ENCODE measurements at places on chromosomes 12 and 14. TPM values are rescaled to one million over a fixed set of nuclear protein-coding genes. Genes with fewer than 3 reads are reported as not detected.

LTBR gene
- 61.1 TPM for polyA plus RNA-seq

GRCh38 chr12:132071040-132071810 is 72.9 kb downstream of the DDX51 start:
- DNase-seq: no peak

CAMKK2 gene
- 39.2 TPM for polyA plus RNA-seq

DNA sequence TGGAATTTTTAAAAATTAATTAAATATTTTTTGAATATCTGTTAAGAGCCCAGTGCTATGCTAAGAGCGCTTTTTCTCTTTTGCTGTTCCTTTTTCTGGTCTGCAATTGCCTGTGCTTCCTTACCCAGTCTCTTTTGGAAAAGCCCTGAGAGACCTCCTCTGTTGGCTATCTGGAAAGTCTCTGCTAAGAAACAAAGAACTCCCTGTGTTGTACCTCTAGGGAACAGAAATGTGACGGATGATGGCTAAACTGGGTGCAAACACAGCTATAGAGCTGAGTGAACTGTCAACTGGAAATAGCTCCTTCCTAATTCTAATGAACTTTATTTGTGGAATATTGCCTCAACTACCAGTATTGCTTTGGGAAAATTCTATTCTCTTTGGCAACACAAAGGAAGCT is 261.6 kb upstream of the NOVA1 start:
- no peak for DNase-seq

DNA sequence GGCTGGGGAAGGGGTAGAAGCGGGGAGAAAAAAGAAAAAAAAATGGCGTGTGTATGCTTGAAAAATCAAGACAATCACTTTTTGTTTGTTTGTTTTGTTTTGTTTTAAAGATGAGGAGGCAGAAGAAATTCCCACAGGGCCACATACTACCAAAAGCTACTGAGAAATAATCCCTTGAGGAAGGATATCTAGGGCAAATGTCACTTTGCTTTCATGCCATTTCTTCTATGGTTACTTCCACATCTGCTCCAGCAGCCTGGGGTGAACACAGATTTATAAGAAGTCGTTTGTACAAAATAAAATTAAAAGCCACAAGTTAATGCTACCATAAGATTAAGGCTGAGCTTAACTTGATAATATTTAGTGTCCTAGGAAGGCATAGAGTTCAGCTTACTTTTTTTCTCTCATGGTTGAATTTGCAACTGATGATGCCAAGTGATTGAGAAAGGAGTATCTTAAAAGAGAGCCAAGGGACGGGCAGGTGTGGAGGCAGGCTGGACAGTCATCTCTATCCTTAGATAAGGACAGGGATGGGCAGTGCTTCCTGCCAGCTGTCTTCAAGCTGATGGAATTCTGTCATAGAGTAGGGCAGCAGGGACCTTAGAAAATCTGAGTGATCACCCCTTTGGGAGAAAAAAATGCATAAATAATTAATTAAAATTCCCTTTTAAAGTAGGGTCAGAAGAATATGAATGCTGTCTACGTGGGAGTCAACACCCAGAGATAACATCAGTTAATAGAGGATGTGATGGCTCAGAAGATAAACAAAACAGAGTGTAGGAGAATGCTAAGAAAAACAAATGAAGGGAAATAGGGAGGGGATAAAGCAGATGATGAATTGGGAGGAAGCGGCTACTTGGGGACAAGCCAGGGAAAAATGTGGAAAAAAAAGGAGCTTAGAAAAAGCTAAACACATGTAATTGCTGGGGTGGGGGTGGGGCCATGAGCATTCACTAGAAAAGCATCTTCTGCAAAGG is 57.1 kb downstream of the DYRK2 start:
- DNase-seq: peak; percentile 56

DNA sequence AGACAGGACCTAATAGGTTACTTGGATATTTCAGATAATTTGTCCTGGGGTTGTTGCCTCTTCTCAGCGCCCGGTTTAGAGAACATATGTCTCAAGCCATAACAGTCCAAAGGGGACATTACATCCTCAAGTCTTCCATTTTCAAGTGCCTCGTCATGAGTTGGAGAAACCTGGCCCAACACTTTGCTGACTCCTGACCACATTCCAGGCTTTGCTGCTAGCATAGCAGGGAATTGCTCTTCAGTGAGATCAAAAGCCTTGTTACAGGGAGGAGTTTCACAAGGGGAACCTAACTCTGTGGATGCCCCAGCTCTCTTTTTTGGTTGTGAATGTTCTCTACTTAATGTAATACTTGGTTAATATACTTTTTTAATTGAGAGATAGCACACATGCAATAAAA is 8.2 kb upstream of the MMP19 start:
- no peak for DNase-seq

GRCh38 chr14:73715707-73716106 is 1.5 kb upstream of the PNMA1 start:
- no peak for DNase-seq

DNA sequence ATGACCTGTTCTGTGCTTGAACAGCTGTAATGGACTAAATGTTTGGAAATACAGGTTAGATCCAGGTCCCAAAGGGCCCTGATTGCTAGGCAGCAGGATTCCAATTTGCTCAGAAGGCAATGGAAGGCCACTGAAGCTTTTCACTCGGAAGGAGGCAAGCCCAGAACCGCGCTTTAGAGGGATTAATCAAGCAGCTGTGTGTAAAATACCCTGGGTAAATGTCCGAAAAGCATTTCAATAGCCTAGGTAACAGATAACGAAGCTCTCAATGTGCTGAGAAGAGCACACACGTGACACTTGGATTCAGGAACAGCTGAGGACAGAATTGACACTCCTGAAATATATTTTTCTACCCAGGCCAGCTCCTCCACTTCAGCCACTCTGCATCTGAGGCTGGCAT is 436.1 kb downstream of the TMEM132D start:
- DNase-seq: no peak

CD4 gene
- 27.5 TPM for polyA plus RNA-seq

DNA sequence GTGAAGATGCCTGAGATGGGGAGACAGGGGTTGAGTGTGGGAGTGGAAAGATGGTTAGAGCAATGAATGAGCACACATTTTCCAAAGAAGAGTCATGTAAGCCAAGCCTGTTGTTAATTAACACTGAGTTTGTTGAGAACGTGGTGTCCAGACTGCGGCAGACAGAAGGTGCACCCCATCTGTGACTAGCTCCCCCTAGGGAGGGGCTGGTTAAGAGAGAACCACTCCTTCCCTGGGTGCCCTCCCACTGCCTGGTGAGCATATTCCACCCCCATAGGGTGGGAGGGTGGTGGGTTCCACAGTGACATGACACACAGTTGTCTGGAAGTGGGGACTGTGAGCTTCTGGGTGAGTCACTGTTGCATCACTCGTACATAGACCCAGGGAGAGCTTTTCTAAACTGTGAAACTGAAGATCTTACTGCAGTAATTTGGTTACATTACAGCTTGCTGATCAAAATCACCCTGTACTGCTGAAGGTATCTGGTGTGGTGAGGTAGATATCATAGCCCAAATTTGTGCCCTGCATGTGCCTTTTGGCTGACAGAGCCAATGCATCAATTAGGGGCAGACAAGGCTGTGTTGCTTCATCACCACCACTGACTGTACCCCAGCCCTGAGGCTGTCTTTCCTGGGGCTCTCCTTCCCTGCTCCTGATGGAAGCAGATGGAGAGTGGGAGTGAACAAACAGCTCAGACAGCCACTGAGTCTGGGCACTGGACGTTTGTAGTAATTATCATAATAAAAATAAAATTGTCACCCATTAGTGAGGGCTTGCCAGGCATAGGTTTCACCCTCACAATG is 150.9 kb downstream of the EMP1 start:
- DNase-seq: no peak

Measured in left renal pelvis (tissue), 4 donors.